ENCODE measurements at places on chromosomes 4 and X. TPM values are rescaled to one million over a fixed set of nuclear protein-coding genes. Genes with fewer than 3 reads are reported as not detected.

The GDPD2 gene
- not detected for total RNA-seq

The ZAR1 gene
- not detected for total RNA-seq

The PNMA5 gene
- total RNA-seq, result not detected

The MCF2 gene
- total RNA-seq, result not detected

The NSDHL gene
- 9.9 TPM for total RNA-seq

The CHRDL1 gene
- total RNA-seq, result 180 TPM
